Stimulated activated CD8-positive, alpha-beta memory T cell treated with anti-CD3 and anti-CD28 coated beads, Interleukin-4, amount 100 ng/mL, for 4 hours (primary cell): ENCODE measurements at places on chromosomes 6 and 20.

GRCh38 chr20:51104960-51105920, 82.3 kb upstream of the KCNG1 start:
- no peak for DNase-seq

DNA sequence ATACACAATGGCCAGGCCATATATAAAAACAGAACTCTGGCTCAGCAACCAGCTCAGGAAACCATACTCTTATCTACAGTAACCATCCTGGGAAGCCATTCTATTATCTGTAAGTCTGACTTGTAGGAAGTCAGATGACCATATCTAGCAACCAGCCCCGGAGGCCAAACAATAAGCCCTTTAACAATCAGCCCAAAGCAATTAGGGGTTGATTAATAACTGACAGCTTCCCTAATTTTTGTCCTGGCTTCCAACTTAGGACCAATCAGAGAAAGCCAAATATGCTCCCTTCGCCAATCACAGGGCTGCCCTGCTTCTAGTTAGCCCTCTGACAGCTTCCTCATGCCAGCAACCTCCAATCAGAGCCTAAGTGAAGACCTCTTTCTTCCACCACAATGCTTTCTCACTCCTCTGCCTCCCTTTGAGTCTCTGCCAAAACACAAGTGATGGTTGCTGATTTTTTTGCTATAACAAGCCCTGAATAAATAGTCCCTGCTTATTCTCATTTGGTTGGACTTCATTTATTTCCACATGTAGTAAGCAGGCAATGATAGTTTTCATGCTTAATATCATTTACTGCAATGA, 37.8 kb upstream of the STXBP5 start:
- no peak for DNase-seq

- no peak for DNase-seq
These were observed 159.9 kb upstream of the TOP1 start for GRCh38 chr20:40868551-40869217.

GRCh38 chr6:93675856-93676417, 256.6 kb upstream of the EPHA7 start:
- DNase-seq = no peak

- no peak for DNase-seq
These were observed 16.6 kb downstream of the DNAAF9 start for GRCh38 chr20:3390759-3391425.

DNA sequence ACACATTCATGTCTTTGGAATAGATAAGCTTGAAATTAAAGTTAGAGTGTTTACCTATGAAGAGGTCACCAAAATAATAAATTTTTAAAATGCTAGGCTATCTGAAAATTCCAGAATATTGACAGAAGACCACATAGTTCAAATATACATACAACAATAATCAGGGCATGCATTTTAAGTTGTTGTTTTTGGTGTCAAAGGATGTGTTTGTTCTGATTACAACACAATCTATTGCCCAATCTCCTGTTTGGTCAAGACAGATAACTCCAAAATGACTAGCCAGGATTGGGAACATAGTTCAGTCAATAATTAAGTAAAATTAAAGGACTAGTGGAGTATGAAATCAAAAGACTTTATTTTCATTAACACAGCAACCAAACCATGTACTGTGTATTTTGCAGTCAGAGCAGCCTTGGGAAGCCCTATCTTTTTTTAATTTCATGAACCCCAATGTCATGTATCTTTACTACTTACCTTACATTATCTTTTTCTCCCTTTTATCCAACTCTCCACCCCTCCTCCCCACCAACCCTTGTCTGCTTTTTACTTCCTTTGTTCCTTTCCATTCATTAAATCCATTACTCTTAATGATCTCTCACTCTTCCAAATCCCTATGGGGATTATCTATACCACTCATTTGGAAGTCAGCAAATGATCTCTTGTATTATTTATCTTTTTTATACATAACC, 111.2 kb downstream of the CDK19 start:
- DNase-seq = no peak

DNA sequence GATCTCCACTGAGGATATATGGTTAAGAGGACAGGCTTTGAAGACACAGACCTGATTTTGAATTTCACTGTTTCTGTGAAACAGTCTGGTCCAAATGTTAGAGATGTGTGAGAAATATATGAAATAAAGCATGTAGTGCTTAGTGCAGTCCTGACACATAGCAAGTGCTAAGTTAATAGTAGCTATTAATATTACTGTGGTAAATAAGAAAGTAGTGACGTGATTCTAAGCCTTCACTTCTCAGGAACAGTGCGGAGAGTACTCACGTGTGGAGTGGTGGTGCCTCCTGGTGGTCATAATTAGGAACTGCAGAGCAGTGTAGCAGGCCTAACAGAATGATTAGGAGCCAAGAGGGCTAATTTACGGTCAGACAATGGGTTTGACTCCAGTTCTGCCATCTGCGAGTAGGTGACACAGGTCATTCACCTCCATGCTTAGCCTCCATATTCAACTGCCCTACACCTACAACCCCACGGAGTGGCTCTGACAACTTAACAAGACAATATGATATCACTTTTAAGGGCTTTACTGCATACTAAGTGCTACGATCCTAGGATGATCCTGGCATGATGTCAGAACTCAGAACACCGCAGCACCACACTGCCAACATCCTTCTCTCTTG, 106.2 kb downstream of the JPH2 start:
- DNase-seq = peak; percentile 57

- no peak for DNase-seq
These were observed 218.2 kb downstream of the OR2B2 start for GRCh38 chr6:27693766-27694546.

GRCh38 chr6:105607636-105608621, 205.0 kb upstream of the PREP start:
- DNase-seq = no peak

DNA sequence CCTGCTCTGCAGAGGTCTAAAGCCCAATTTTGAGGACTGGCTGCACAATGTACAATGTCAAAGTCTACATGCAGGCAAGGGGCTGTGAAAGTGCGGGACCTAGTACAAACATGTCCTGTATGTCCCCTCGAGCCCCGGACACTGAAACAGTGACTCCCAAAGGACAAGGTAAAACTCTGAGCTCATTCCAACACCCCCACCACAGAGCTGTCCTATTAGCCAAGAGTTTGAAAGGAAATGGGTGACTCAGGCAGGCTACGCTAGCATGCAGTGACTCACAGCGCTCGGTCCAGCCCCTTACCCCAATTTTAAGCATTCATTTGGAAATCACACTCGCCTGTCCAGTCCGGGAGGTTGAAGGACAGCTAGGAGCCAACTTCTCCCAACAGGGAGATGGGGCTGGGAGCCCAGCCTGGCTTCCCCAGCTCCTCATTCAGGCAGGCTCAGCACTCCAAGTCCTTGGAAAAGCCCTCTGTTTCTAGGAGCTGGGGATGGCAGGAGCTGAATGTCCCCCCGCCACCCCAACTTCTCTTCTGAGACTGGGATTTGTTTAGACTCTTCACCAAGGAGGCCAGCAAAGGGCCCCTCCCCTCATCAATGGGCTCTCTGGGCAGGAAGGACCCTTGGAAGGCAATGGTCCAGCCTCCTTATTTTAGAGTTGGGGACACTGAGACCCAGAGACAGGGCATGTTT, 3.9 kb downstream of the SDC4 start:
- DNase-seq = no peak

GRCh38 chr20:38108986-38109541, 56.0 kb downstream of the TGM2 start:
- no peak for DNase-seq

DNA sequence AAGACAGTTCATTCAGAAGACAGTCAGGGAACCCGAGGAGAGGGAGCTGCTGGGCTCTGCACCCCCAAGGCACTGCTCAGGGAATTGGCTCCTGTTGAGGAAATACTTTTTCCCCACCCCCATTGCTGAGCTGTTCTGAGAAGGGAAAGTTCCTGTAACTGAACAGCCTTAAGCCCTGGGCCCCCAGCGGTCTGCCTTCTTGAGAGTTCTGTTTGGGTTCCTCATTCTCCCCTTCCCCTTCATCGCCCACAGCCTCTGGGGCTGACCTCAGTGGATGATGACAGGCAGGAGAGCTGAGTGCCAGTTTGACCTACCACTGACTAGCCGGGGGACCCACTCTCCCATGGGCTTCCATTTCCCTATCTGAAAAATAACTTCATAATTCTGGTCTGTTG, 10.7 kb downstream of the HCK start:
- no peak for DNase-seq

GRCh38 chr6:3948866-3949265, 99.7 kb downstream of the FAM50B start:
- no peak for DNase-seq

GRCh38 chr20:48015943-48016723, 230.9 kb upstream of the SULF2 start:
- DNase-seq = no peak

DNA sequence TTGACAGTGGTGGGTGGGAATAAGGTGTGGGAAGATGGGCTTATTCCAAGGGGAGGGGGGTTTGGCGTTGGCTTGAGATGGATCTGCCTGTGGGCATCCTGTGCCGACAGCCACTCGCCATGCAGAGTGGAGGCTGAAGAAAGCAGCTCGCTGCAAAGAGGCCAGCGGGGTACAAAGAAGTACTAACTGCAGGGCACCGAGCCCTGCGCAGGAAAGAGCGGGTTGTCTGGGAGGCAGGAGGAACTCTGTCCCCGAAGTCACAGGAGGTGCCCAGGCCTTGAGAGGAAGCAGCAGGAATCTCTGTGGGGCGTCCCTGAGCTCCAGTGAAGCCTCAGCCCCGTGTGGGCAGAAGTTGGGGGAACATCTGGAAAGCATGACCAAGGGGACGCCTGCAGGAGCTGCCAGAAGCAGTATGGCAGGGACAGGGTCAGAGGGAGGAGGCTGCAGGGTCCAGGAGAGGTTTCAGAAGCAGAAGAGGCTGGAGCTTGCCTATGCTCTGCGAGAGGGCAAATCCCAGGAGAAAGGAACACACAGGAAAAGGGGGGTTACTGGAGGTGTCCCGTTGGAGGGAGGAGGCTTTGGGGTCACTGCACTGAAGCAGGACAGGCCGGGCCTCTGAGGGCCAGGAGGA, 77.2 kb downstream of the THBS2 start:
- DNase-seq = no peak

DNA sequence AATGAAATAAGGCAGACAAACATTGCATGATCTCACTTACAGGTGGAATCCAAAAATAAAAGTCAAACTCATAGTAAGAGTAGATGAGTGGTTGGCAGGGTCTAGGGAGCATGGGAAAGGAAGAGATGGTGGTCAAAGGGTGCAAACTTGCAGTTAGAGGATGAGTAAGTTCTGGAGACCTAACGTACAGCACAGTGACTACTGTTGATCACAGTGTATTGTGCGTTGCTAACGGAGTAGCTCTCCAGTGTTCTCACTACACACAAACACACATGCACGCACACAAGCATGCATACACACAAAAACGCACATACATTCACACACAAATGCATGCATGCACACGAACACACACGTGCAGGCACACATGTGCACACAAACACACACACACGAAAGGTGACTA, 54.9 kb downstream of the LY86 start:
- DNase-seq = no peak

DNA sequence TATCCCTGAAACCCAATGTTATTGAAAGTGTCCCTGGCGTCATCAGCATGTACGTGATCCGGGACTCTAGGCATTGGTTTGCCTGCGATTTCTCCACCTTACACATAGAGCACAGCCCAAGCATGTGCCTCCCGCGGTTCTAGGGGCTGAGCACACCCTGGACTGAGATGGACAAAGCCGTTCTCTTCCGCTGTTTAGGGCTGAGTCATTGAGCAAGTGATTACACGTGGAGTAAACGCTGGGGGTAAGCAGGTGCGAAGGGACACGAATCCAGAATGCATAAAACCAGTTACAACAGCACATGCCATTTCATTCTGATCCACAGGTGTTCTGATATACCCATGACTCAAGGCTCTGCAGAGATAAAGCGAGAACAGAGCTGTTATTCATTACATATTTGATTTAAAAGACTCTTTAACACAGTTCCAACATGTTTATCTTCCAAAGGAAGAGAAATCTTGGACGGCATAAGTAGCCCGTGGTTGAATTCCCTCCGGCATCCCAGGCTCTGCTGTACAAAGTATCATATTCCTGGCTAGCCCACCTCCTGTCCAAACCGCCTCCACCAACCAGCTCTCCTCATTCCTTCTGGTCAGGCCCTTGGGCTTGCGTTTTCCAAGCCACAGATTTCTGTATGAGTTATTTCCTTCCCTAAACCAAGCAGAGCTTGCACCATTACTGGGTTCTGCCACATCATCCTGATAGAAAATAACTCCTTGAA, 36.1 kb upstream of the THBS2 start:
- no peak for DNase-seq

DNA sequence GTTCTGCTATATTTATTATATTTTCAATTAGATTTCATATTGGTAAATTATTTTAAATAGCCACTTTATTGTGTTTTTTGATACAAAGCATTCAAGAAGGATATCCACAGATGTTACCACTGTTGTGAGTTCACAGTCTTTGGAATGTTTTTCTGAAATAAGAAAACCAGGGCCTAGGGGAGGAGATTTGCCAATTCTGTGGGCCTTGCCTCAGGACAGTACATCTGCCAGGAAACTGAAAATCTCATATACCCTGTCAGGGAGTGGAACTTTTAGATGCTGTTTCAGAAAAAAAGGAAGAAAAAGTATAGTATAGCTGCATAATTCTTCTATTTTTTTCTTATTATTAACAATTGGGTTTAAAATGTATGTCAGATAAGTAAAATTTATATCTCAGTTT, 995.9 kb upstream of the ADGRB3 start:
- no peak for DNase-seq

DNA sequence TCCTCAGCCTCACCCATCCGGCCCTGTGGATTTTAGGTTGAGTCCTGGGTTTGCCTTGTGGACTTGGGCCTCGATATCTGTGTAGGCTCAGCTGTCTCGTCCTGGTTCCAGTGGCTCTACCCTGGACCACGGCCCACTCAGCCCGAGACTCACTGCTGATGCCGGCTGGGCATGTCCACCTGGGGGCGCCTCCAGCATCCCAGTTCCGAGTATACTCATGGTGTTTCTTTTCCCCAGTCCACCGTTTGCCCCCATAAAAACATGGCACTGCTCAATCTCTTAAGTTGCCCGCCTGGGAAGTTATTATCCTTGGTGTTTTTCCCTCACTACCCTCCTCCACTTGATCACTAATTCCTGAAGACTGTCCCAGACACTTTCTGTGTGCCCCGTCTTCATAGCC, 99.1 kb downstream of the ARID1B start:
- DNase-seq = no peak

DNA sequence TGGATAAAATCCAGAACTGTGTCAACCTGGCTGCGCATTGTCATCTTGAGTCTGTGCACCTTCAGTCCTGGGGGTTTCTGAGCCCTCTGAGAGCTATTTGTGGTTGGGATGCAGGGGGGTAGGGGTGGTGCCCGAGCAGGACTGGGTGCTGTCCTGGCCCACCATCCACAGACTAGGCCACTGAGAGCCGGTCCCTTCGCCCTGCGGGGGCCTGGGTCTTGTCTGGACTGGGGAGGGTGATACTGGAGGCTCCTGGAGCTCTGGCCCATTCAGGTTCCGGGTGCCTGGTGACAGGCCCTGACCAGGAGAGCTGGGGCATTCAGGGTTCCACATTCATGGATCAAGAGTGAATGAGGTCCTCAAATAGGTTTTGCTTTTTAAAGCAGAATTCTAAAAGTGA, 20.9 kb downstream of the SPDEF start:
- DNase-seq = no peak
